Natural killer cell (primary cell): ENCODE measurements at places on chromosomes 1 and 21. TPM values are rescaled to one million over a fixed set of nuclear protein-coding genes. Genes with fewer than 3 reads are reported as not detected.
A peak's percentile ranks its signal among the peaks of the same experiment; 100 is the strongest.

The RNF19B gene
- 44.2 TPM for total RNA-seq

The CDK11B gene
- total RNA-seq: 50.2 TPM

The CD5L gene
- total RNA-seq: not detected

The PLA2G4A gene
- total RNA-seq: 0.45 TPM

The OR10Z1 gene
- total RNA-seq: not detected

The OR2T2 gene
- total RNA-seq: not detected

- no peak overlapping the region for H3K4me3 ChIP-seq
- H3K4me1 ChIP-seq: no peaks in the 10 kb centered on the region
- peaks cover 3% of the 10 kb centered on the region for H3K27me3 ChIP-seq
Observed at GRCh38 chr1:116277840-116278540, 95.1 kb upstream of the ATP1A1 start.

- H3K27ac ChIP-seq: no peak overlapping the region
- no peak overlapping the region for H3K4me3 ChIP-seq
- H3K36me3 ChIP-seq: no peaks in the 10 kb centered on the region
- no peaks in the 10 kb centered on the region for H3K4me1 ChIP-seq
- no peaks in the 10 kb centered on the region for H3K27me3 ChIP-seq
Observed at GRCh38 chr1:112322983-112323678, 72.9 kb upstream of the CTTNBP2NL start.

GRCh38 chr1:66246351-66247269, 287.3 kb upstream of the SGIP1 start:
- H3K27ac ChIP-seq: no peak overlapping the region
- no peaks in the 10 kb centered on the region for H3K4me1 ChIP-seq
- no peaks in the 10 kb centered on the region for H3K27me3 ChIP-seq
- H3K4me3 ChIP-seq: no peak overlapping the region

DNA sequence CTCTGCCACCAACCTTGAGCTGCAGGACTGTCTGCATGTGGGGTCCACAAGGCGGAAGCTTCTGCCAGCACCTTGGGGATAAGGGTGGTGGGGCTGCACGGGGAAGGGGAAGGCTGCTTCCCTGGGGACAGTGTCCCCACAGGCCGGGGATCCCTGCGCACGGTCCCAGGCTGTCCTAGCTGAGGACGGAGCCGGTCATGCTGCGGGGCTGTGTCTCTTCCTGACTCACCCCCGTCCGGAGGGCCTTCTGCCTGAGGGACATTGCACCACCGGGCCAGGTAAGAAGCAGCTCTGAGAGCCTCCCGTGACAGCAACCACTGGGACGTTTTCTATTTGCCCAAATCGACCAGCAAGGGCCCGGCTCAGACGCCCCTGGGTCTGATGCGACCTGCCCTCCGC, 29.9 kb downstream of the KRTAP10-1 start:
- H3K4me1 ChIP-seq: peaks cover 14% of the 10 kb centered on the region
- H3K36me3 ChIP-seq: no peaks in the 10 kb centered on the region
- no peak overlapping the region for H3K27ac ChIP-seq
- no peaks in the 10 kb centered on the region for H3K27me3 ChIP-seq
- no peak overlapping the region for H3K4me3 ChIP-seq

- no peaks in the 10 kb centered on the region for H3K4me1 ChIP-seq
- H3K27ac ChIP-seq: no peak overlapping the region
- no peak overlapping the region for H3K4me3 ChIP-seq
- peaks cover 2% of the 10 kb centered on the region for H3K36me3 ChIP-seq
Observed at GRCh38 chr1:41151846-41152245, 90.3 kb downstream of the SCMH1 start.

- no peaks in the 10 kb centered on the region for H3K27me3 ChIP-seq
- no peak overlapping the region for H3K4me3 ChIP-seq
- no peak overlapping the region for H3K27ac ChIP-seq
- peaks cover 33% of the 10 kb centered on the region for H3K4me1 ChIP-seq
Observed at GRCh38 chr1:235027862-235028250, 100.8 kb downstream of the TOMM20 start.

- no peaks in the 10 kb centered on the region for H3K36me3 ChIP-seq
- no peak overlapping the region for H3K27ac ChIP-seq
- no peaks in the 10 kb centered on the region for H3K4me1 ChIP-seq
- no peak overlapping the region for H3K4me3 ChIP-seq
- H3K27me3 ChIP-seq: no peaks in the 10 kb centered on the region
Observed at GRCh38 chr1:18010945-18011344, 96.7 kb upstream of the IGSF21 start.

- H3K4me1 ChIP-seq: peaks cover 28% of the 10 kb centered on the region
- H3K27me3 ChIP-seq: peaks cover 8% of the 10 kb centered on the region
- H3K27ac ChIP-seq: peak overlapping the region; percentile 16
- H3K36me3 ChIP-seq: no peaks in the 10 kb centered on the region
- H3K4me3 ChIP-seq: peak overlapping the region; percentile 43
Observed at GRCh38 chr1:218346391-218347204, 1.5 kb downstream of the TGFB2 start.

GRCh38 chr1:98405581-98406074, 255.9 kb upstream of the SNX7 start:
- no peaks in the 10 kb centered on the region for H3K36me3 ChIP-seq
- DNase-seq: no peak
- no peaks in the 10 kb centered on the region for H3K27me3 ChIP-seq
- peak overlapping the region; percentile 5 for H3K4me3 ChIP-seq

GRCh38 chr1:5746611-5747425, 245.4 kb downstream of the NPHP4 start:
- H3K27ac ChIP-seq: no peak overlapping the region
- H3K4me3 ChIP-seq: no peak overlapping the region
- no peaks in the 10 kb centered on the region for H3K36me3 ChIP-seq
- DNase-seq: no peak
- H3K4me1 ChIP-seq: peaks cover 3% of the 10 kb centered on the region

DNA sequence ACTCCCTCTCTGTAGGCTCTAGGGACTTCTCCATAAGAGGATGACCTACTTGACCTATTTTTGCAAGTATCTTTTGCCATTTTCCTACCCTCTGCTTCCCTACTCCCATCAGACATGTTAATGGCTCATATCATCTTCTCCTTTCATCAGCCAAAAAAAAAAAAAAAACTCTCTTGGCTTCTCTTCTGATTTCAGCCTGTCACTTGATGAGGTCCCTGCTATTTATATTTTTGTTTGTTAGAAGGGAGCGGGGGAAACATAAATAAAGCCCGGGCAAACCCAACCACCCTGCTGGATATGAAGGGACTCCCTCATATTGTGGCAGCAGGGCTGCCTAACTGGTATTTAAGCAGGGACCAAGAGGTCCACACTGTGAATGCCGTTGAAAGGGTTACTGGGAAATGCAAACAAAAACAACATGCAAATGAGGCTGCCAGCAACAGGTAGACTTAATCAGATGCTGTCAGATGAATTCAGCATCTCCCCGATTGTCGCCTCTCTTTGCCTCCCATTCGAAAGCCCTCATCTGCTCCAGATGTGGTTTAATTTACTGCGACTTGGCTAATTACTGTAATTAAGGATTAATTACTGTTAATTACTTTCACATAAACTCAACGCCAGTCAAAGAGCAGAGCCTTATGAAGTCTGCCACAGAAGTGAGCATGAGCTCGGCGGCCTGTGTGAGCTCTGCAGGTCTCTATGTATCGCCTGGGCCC, 172.3 kb downstream of the PBX1 start:
- no peak overlapping the region for H3K27ac ChIP-seq
- no peaks in the 10 kb centered on the region for H3K4me1 ChIP-seq
- peaks cover 2% of the 10 kb centered on the region for H3K27me3 ChIP-seq
- no peak overlapping the region for H3K4me3 ChIP-seq
- no peaks in the 10 kb centered on the region for H3K36me3 ChIP-seq
- DNase-seq: no peak

GRCh38 chr1:12275370-12275769, 45.5 kb downstream of the VPS13D start:
- H3K36me3 ChIP-seq: peaks cover 68% of the 10 kb centered on the region
- no peak for DNase-seq
- no peak overlapping the region for H3K4me3 ChIP-seq
- H3K4me1 ChIP-seq: no peaks in the 10 kb centered on the region

DNA sequence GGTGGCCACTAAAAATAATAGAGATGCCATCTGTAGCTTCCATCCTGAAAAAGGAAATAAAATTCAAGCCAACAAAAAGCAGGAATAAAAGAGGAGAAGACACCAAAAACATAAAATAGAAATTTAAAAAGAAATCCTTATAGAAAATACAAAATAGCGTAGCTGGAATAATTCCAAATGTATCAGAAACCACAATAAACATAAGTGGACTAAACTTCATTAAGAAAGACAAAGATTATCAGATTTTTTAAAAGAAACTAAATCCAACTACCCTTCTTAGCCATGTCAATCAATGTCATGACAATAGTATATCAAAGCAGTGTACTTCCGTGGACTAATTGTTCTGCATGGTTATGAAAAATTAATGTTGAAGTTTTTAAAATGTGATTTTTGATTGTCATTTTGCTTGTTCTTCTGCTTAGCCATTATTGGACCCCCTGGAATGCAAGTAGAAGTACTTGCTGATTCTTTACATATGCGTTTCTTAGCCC, 13.2 kb downstream of the IL10RB start:
- DNase-seq: no peak
- no peaks in the 10 kb centered on the region for H3K4me1 ChIP-seq
- H3K36me3 ChIP-seq: peaks cover 70% of the 10 kb centered on the region
- H3K27ac ChIP-seq: no peak overlapping the region

- H3K4me1 ChIP-seq: no peaks in the 10 kb centered on the region
- no peak for DNase-seq
- H3K4me3 ChIP-seq: no peak overlapping the region
- H3K27ac ChIP-seq: no peak overlapping the region
- H3K27me3 ChIP-seq: no peaks in the 10 kb centered on the region
Observed at GRCh38 chr1:45043094-45043493, 31.0 kb downstream of the UROD start.

DNA sequence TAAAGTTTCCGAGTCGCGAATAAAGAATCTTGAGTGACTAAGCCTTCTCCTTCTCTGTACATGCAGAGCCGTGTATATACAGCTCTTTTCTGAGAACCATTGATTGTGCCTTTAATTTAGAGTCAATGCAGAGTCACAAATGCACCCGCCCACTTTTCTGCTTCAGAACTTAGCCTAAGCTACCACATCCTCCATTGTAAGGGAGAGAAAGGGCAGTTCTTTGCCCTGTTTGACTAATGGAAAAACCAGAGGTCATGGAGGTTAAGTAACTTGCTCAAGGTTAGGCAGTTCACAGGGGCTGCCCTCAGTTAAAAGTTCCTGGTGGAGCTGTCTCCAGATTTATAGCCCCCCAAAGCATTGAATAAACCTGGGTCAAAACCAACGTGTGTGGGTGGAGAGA, 139.6 kb downstream of the TOMM20 start:
- H3K27me3 ChIP-seq: no peaks in the 10 kb centered on the region
- DNase-seq: no peak
- no peak overlapping the region for H3K27ac ChIP-seq

DNA sequence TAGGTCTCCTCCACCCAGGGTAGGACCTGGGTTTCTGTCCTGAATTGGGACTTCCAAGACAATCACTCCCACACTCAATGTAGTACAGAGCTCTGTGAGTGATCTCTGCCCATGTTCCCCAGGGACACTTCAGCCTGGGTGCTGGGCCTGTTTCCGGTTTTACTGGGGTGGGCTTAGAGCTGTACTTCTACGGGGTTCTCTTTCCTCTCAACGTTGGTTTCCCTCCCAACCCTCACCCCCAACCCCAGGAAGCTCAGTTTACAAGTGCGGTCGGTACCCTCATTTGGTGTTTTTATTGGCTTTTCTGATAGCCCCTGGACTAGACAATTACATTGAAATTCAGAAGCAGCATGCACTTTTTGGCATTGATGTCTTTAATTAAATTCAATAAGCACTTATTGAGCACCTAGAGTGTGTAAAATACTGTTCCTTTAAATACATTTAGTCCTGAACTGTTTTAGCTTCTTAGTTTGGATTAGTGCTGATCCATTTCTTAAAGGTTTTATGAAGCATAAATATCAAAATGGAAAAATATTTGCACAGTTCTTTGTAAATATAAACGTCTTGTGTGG, 542 bp upstream of the XPR1 start:
- H3K27me3 ChIP-seq: no peaks in the 10 kb centered on the region
- H3K27ac ChIP-seq: peak overlapping the region; percentile 92
- no peaks in the 10 kb centered on the region for H3K36me3 ChIP-seq
- peaks cover 3% of the 10 kb centered on the region for H3K4me1 ChIP-seq
- no peak for DNase-seq

DNA sequence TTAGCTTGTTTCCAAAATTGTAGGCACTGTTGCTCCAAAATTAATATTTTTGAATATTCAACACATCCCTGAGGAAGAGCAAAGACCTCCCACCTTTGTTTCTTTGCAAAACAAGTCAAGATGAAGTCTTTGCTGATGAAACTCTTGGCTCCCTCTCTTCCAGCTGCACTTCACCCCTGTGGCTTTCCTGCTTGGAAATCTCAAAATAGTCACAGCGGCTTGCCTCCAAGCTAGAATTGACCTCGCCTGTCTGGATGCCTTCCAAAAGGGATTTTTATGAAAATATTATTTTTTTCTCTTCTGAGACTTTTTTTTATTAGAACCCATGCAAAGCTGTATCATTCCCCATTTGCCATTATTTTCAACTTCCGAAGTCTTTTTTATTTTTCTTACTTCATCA, 71.1 kb upstream of the MROH9 start:
- H3K27ac ChIP-seq: no peak overlapping the region
- no peaks in the 10 kb centered on the region for H3K4me1 ChIP-seq
- no peaks in the 10 kb centered on the region for H3K36me3 ChIP-seq
- H3K4me3 ChIP-seq: no peak overlapping the region

DNA sequence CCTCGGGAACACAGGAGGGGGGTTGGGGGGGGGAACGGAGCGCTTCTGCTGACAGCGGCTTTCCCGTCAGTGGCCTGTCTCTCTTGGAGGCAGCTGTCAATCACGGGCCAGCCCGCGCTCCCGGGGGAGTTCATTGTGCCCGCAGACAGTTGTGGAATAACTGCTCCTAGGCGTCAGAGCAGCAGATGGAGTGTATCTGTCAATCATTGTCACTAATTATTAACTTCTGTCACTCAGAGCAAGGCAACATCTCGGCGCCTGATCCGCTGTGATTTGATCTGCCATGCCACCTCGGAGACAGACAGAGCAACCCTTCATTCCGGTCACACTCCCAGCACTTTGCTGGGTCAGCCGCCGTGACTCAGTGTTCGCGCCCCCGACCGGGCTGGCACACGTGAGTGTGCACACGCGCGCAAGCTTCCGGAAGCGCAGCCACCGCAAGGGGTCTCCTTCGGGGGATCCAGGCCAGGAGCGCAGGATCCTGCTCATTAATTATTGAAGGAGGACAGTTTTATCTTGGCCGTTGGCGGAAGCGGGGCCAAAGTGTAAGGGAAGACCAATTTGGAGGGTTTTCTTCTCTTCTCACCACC, 75.8 kb downstream of the RRAGC start:
- H3K27ac ChIP-seq: no peak overlapping the region
- H3K27me3 ChIP-seq: peaks cover 8% of the 10 kb centered on the region
- H3K36me3 ChIP-seq: no peaks in the 10 kb centered on the region
- no peak for DNase-seq
- no peaks in the 10 kb centered on the region for H3K4me1 ChIP-seq
- H3K4me3 ChIP-seq: no peak overlapping the region

- H3K4me3 ChIP-seq: no peak overlapping the region
- H3K4me1 ChIP-seq: peaks cover 38% of the 10 kb centered on the region
- no peak overlapping the region for H3K27ac ChIP-seq
- no peak for DNase-seq
- no peaks in the 10 kb centered on the region for H3K27me3 ChIP-seq
- no peaks in the 10 kb centered on the region for H3K36me3 ChIP-seq
Observed at GRCh38 chr1:8166406-8166805, 140.3 kb upstream of the ERRFI1 start.
